ENCODE measurements at places on chromosomes 3 and 15.

DNA sequence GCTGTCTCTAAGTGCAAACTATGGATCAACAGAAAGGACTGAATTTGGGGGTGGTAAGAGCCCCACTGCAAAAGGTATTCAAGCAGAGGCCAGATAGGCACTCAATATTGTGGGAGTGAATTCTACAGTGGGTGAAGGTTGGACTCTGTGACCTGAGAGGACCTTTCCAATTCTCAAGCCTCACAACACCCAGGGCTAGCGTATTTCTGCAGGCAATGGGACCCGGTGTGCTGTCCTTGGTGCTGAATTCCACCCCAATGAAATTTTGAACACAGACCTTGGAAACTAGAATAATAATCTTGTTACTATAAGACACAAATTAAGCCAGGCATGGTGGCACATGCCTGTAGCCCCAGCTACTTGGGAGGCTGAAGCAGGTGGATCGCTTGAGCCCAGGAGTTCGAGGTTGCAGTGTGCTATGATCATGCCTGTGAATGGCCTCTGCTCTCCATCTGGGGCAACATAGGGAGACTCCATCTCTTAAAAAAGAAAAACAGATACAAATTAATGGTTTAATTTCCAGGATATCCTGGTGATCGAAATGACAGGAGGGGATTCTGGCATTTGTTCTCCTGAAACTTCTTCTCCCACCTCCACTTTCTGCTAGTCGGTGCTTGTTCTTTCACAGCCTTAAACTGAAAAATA lies 135.4 kb downstream of the RAB11A start:
- DNase-seq: no peak

- DNase-seq: no peak
Observed at GRCh38 chr3:54424292-54424691, 301.9 kb downstream of the CACNA2D3 start.

GRCh38 chr3:48432411-48433371 lies 2.8 kb upstream of the PLXNB1 start:
- DNase-seq: no peak

DNA sequence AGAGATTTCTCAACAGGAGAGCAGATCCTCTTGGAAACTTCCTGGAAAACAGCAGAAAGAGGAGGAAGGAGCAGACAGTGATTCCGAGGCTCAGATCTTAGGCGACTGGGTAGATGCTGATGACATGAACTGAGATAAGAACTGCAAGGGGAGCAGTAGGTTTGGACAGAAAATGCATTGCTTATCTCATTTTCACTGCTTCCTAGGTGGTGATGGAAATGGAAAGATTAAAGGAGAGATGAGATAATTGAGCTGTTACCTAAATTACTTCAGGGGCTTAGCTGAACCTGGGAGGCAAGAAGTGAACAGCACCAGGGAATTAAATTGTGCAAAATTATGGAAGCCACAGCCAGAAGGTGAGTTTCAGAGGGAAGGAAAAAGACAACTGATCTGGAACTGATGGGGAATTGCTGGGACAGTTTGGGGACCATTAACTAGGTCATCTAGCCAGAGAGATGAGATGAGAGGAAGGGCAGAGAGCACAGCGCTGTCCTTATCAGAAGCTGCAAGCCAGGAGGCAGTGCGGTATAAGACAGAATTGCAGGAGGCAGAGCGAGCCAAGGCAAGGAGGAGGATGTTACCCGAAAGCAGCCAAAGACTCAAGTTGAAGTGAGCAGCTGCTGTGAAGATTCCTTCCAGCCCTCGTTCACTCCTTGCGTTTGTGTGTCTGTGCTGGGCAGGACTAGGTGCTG lies 140.4 kb downstream of the SRGAP3 start:
- no peak for DNase-seq

DNA sequence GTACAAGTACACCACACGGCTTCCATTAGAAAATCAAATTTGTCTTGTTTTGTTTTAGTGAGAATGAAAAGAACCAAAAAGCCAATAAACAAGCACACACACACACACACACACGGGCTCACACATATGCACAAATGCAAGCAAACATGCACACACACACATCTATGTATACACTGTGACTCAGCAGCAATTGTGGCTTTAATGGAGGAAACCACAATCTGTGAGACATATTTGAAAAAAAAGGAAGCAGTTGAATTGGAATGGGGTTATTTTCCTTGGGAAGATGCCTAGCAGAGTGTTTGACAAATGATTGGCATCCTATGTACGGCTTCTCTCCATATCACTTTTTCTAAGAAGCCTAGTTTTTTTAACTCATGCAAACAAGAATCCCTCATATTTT lies 201.1 kb upstream of the ARRDC4 start:
- no peak for DNase-seq

DNA sequence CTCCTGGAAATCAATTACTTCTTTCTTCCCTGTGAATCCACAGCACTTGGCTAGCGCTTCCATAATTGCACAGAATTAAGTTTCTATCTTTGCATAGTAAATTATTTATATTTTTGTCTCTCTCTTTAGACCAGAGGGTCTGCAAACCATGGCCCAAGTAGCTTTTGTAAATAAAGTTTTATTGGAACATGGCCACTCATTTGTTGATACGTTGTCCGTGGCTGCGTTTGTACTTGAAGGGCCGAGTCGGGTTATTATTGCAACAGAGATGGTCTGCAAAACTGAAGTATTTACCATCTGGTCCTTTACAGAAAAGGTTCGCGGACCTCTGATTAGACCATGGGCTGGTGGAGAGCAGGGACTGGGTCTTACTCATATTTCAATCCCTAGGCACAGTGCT lies 102.5 kb downstream of the RPLP1 start:
- DNase-seq: no peak

GRCh38 chr3:105844704-105845103 lies 24.1 kb downstream of the CBLB start:
- no peak for DNase-seq

DNA sequence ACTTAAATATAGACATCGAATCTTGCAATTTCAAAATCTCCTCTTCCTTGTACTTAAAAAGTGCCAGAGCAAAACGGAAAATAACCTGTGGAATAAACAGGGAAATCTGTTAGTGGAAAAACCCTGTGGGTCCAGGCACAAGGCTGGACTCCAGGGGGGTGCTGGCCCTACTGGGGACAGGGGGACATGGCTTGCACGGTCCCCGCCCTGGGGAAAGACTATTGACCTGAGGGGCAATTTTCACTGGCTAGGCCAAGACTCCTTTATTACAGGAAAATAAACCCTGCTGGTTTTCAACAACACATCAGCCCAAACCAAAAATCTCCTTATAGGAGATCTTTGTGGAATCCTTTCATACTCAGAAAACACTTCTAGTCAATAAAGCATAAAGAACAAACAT lies 75.9 kb downstream of the TBC1D2B start:
- no peak for DNase-seq

- no peak for DNase-seq
Observed at GRCh38 chr3:146834917-146835316, 229.8 kb upstream of the PLSCR5 start.

DNA sequence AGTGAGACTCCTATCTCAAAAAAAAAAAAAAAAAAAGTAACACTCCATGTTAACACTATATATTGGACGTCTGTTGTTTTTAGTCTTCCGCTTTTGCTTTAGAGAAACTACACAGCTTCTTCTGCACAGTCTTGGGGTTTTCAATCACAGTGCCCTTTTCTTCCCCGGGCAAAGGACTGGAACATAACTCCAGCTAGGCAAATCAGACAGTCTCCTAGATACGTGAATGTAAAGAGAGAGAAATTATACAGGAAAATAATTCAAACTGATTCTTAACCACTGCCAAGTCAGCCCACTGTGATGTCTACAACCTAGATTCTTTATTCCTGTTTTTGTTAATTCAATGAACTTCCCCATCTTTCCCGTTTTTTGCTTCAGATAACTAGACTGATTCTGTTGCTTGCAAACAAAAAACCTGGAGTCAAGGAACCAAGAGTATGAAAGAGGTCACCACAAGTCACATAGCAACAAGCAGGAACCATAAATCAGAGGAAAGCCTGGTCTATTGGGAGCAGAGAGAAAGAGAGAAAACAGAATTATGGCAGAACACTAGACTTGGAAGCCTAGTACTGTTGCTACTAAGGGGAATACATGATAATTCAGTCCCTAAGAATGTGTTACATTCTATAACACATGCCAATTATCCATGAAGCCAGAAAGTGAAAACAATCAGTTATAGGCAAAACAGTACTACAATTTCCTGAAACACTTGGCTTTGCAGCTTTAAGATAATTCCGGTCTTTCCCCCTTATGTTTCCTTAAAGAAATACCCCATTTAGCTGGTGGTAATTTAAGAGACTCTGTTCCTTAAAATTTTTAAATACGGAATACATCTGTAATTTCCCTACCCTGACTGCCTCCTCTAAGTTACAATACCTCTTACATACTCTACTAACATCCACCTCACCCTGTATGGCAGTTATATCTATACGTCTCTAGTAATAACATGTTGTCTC lies 63.1 kb downstream of the TBL1XR1 start:
- no peak for DNase-seq

DNA sequence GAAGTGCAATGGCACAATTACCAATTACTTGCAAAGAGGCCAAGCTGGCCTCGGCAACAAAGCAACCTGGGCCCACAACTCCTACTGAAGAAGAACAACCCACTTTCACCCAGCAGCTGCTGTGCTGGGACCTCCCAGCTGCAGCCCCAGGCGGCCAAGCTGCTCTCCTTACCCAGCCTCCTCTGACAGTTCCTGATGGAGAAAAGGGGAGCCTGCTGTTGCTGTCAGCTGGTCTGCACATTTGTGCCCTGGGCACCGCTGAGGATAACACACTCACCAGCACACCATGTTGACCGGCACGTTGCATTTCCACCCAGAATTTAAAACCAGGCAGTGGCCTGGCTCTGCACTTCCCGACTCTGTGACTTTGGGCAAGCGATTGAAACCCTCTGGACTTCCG lies 33.6 kb downstream of the SSUH2 start:
- no peak for DNase-seq

GRCh38 chr3:45489730-45490309 lies 101.4 kb downstream of the LARS2 start:
- no peak for DNase-seq

DNA sequence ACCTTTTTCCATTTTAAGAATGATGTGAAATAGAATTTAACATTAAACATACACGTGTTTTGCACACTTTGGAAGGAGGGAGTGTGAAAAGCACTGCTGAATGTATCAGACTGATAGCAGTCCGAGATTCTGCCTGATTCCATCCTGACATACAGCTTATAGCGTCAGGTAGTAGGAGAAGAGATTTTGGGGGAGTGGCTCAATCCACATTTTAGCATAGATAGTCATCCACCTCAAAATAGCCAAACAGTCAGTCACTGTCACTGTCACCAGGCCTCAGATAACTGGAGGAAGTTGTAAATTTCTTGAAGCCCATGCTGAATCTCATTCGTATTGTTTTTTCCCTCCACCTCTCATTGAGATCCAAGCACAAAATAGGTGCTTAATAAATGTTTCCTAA lies 35.4 kb upstream of the ARHGEF26 start:
- no peak for DNase-seq

- no peak for DNase-seq
Observed at GRCh38 chr15:83318861-83319415, 34.5 kb upstream of the BNC1 start.

GRCh38 chr3:165837058-165837525 lies at the start of gene BCHE:
Gene BCHE (minus strand): TSS chr3:165837423. CDS start chr3:165831033, 6,390 bp downstream.
- DNase-seq: no peak

- DNase-seq: no peak
Observed at GRCh38 chr3:90091549-90091948, 984.1 kb downstream of the EPHA3 start.

DNA sequence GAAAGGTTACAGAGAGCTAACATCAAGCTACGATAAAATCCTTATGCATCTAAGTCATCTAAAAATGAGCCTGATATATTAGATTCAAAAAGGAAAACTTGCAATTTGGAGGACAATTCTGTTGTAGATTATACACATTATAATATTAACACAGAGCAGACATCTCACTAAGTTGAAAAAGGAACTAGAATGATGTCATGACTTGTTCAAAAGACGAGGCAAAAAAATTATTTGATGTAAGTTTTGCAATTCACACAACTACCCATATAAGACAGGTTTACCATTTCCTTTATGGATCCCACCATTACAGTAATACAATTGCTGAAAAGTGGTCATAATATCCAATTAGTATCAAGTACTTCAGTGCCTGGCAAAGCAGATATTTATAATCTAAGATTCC lies 15.9 kb downstream of the SATB1 start:
- DNase-seq: no peak
